ENCODE measurements at places on chromosomes 5 and 9.

DNA sequence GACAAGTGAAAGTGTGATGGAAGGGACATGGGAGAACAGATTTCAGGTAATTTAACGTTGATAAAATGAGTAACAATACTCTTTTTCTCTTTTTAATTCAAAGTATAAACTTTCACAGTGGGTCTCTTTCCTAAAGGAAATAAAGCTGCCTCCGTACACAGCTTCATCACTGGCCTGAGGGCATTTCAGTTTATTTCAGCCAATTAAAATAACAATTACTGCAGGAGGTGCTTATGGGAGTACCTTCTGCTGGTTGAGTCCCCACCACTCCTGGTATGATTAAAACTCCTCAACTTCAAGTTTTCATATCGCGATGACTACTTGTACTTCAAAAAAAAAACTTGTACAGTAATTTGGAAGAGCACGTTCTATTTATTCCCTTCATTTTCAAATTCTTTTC is 1845.9 kb downstream of the MAT2B start:
- no peak for DNase-seq

- DNase-seq, result peak; percentile 54
Observed at GRCh38 chr5:73380041-73380440, 68.5 kb downstream of the FOXD1 start.

DNA sequence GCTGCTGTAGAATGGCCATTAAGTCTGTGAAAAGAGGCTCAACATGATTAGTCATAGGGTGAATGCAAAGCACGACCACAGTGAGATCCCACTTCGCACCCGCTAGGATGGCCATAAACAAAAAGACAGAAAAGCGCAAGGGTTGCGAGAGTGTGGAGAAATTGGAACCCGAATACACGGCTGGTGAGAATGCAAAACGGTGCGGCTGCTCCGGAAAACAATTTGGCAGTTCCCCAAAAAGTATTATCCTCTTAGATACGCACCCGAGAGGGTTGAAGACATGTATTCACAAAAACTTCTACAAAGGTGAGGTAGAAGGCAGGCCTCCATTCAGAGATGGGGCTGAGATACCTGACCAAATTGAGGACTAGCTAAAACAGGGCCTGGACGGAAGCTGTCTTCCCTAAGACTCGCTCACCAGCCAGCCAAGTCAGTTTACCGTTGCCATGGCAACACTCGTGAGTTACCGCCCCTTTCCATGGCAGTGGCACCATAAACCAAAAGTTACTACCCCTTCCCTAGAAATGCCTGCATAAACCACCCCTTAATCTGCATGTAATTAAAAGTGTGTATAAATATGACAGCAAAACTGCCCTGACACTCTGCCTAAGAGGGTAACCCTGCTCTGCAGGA is 726 bp upstream of the PSMB7 start:
- DNase-seq, result no peak

DNA sequence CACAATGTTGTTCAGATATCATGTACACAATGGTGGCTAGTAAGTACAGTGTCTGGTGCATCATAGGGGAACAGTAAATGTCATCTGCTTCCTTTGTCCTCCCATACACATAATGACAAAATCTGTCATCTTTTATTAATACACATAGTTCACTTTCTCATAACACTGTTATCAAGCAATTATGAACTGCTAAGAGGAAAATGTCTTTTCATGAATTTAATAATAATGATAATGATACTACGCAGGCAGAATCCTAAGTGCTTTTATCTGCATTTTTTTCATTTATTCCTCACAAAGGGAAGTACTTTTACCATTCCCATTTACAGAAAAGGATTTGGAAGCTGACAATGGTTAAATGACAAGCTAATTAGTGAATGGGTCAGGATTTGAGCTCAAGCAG is 35.7 kb downstream of the DPYSL3 start:
- DNase-seq, result no peak

- DNase-seq, result no peak
Observed at GRCh38 chr9:20804489-20805250, 120.6 kb downstream of the FOCAD start.

GRCh38 chr9:8784838-8785237 is 985.3 kb upstream of the DMAC1 start:
- no peak for DNase-seq

GRCh38 chr9:74753650-74754049 is 134.1 kb downstream of the TRPM6 start:
- DNase-seq, result no peak

GRCh38 chr5:155087036-155087435 is 73.5 kb downstream of the KIF4B start:
- no peak for DNase-seq

DNA sequence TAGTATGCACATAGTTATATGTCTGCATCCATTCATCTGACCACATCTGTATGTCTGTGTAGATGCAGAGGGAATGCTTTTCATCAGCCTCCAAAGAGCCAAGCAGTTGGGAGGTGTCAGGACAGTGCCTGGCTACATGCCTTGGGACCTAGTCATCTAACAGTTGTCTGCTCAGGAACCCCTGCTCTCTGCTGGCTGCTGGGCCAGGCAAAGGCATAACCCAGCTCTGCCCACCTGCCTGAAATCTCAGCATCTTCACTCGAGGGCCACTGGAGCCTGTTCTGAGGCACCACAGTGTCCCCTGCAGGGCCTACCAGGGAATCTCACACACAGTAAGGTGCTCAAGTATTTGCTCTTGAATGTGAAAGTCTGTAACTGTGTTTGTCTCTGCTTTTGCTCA is 3.7 kb downstream of the C9orf50 start:
- no peak for DNase-seq

- no peak for DNase-seq
Observed at GRCh38 chr5:109242518-109242917, 167.3 kb downstream of the PJA2 start.

DNA sequence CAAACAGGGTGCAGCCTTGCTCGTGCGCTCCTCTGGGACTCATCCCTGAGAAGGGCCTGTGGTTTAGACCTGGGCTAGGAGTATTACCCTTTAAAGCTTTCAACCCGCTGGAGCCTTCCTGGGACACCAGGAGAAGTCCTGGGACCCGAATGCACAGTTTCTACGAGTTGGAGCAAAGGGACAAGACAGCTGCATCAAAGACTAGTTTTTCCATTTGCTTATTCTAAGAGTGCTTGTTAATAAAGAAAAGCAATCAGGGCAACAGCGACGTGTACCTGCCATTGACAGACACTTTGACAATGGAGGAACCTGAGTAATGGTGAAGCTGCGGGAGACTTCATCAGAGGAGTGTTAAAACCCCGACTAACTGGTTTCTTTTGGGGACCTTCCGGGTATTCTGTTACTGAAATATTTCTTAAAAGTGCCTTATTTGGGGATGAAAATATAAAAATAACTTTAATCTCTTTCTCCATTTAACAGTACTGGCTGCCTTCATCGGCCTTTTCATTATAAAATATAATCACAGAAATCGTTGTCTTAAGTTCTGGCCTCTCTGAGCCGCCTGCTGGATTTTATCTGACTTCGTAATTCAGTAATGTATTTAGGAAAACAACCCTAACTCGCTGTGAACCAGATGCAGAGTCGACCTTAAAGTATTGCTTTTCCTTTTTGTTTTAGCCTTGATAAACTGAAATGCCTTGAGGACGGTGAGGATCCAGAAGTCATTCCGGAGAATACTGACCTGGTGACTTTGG is 732 bp downstream of the SNAPC3 start:
- no peak for DNase-seq

GRCh38 chr9:88975966-88976889 is 15.0 kb upstream of the S1PR3 start:
- peak; percentile 28 for DNase-seq

All from right forelimb (tissue), 1 donor.